Natural killer cell (primary cell): ENCODE measurements at places on chromosomes 7 and 10.

- no peak for DNase-seq
Measured at GRCh38 chr10:44660271-44660670, 250.9 kb upstream of the TMEM72 start.

DNA sequence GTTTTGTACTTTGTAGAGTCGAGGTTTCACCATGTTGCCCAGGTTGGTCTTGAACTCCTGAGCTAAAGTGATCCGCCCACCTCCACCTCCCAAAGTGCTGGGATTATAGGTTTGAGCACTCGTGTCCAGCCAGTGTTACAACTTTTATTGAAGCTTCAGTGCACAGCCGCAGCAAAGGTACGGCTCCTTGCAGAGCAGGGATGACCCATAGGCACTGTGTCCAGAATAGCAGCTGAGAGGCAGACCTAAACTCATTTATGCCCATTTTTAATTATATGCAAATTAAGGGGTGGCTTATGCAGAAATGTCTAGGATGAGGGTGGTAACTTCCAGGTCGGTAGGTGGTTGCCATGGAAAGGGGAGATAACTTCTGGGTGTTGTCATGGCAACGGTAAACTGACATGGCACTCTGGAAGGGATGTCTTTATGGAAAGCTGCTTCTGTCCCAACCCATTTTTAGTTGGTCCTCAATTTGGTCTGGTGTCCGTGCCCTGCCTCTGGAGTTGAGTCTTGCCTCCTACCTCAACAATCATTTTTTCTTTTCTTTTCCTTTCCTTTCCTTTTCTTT lies 22.7 kb downstream of the NYAP1 start:
- DNase-seq: no peak

GRCh38 chr10:80252296-80252887 lies 37.1 kb downstream of the MAT1A start:
- no peak for DNase-seq

- DNase-seq: peak; percentile 74
Measured at GRCh38 chr7:151018421-151019129, 5.7 kb downstream of the ATG9B start.

- DNase-seq: no peak
Measured at GRCh38 chr7:41559426-41559825, 143.5 kb downstream of the INHBA start.

- no peak for DNase-seq
Measured at GRCh38 chr7:34749446-34749845, 91.4 kb downstream of the NPSR1 start.

DNA sequence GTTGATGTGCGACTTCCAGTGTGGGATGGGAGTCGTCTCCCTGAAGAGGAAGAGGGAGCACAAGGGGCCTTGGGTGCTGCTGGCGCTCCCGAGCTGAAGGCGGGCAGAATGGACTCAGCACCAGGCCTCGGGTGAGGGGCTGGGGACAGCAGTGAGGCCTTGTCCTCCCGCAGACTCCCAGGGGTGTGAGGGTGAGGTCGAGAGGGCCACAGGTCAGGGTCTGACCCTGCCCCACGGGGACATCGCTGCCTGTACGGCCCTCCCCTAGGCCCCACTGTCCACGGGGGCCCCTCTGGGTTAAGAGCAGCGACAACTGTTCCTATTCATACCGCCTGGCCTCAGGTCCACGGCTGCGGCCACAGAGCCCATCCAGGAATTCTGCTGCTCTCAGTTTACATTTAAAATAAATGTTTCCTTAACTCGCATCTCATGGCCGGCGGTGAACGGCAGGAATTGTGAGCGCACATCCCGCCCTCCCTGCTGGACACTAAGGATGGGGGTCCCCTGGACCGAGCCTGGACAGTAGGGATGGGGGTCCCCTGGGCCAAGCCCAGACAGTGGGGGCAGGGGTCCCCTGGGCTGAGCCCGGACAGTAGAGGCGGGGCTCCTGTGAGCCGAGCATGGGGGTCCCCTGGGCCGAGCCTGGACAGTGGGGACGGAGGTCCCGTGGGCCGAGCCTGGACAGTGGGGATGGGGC lies 61.7 kb downstream of the PDGFA start:
- DNase-seq: no peak

GRCh38 chr7:30988351-30989005 lies 24.7 kb downstream of the GHRHR start:
- DNase-seq: no peak

- DNase-seq: no peak
Measured at GRCh38 chr10:10043083-10043482, 974.6 kb upstream of the CELF2 start.

- DNase-seq: no peak
Measured at GRCh38 chr10:61542596-61542995, 89.4 kb upstream of the TMEM26 start.

DNA sequence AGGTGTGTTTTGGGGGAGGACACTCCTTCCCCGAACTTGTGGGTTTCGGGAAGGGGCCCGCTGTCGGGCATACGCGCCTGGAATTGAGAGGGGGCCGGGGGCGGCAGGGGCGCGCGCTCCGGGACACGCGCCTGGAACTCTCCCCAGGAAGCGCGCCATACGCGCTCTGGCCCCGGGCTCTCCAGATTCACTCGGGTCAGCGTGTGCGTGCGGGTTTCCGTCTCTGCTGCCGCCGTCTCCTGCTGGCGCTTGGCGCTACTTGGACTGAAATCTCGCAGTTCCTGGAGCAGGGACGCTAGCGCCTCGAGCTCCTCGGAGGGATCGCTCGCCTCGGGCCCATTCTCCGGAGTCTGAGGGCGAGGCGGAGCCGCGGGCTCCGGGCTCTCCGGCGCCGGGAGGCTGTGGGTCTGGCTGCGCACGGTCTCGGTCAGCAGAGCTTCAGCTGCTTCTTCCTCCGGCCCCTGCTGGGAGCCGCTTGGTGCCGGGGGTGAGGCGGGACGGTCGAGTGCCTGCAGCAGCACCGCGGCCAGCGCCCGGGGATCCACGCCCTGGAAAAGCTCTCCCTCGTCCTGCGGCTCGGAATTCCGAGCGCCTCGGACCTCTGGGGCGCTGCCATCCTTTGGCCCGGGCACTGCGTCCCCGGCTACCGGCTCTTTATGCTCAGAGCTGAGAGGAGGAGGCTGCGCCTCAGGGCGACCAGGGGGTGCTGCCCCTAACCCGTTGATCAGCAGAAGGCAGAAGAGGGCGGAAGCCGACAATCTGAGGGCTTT lies 1.1 kb downstream of the VGF start:
- peak; percentile 42 for DNase-seq

DNA sequence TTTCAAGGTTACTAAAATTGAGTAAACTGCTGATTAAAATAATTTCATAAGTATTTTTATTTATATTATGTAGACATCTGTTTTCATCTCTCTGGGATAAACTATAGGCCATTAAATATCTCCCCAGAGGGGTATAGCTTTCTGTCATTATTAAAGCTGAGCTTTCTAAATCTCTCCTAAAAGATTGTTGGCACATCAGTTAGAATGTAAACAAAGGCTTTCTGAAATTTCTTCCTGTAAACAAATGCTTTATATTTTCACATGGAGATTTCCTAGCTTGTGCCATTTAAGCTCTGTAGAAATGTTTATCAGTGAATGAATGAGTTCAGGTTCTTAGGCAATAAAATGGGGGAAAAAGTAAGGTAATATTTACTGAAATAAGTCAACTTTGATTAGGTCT lies 35.7 kb downstream of the PPP1R9A start:
- DNase-seq: no peak
